CD4-positive, alpha-beta T cell (primary cell): ENCODE measurements at places on chromosomes 12 and 14.

- DNase-seq, result no peak
Measured at GRCh38 chr12:85531341-85531740, 251.3 kb downstream of the ALX1 start.

DNA sequence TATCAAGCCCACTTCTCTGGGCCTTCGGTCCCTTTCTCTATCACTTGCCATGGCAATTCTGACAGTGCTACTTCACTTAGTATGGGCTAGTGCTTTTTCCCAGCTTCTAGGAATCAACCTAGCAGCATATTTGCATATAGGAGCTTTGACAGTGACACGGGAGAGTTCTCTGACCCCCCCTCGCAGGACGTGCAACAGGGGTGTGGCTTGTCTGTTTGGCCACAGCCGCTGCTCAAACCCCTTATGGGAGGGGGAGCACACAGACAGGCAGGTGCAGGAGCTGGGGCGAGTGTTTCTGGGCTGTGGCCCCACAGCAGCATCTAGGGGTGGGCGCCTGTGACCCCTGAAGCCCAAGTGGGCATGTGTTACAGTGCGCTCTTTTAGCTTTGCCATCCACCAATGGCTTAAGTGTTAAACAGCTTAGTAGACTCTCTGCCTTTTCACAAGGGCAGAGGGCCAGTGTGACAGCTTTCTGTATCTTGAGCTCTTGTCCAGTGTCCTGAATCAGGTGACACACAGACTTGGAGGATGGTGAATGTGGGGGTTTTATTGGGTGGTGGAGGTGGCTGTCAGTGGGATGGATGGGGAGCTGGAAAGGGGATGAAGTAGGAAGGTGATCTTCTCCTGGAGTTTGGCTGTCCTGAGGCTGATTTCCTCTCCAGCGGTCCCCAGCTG is 229.3 kb downstream of the PCNX1 start:
- no peak for DNase-seq

DNA sequence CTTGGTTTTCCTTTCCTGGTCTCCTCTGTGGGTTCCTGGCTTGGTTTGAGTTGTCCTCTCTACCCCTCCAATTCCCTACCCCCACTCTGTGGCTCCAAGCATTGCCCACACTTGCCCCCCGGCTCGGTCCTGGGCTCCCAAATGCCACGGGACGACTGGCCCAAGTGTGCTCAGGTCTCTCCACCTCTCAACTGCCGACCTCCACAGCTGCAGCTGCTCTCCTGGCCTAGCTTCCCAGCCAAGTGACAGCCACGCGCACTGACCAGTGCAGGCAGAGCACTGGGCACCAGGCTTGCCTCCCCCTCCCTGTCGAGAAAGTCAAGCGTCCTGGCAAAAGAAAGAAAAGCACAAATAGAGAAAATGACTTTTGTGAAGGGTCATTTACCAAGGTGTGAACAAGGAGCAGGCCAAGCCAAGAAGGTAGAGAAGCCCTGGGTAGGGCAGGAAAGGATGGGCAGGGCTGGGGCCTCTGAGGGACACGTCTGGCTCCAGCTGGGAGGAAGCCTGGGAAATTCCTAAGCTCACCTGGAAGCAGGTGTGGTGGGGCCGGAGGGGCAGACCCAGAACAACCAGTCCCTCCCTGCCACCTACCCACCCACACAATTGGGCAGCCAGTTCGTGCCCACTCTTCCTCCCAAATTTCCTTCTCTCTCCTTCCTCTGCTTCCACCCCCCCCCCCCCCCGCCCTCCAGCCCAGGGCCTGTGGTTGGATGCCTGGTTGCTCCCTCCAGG is 1.8 kb upstream of the CEP170B start:
- peak; percentile 32 for DNase-seq

- DNase-seq, result no peak
Measured at GRCh38 chr14:73744175-73744867, 30.1 kb upstream of the PNMA1 start.

DNA sequence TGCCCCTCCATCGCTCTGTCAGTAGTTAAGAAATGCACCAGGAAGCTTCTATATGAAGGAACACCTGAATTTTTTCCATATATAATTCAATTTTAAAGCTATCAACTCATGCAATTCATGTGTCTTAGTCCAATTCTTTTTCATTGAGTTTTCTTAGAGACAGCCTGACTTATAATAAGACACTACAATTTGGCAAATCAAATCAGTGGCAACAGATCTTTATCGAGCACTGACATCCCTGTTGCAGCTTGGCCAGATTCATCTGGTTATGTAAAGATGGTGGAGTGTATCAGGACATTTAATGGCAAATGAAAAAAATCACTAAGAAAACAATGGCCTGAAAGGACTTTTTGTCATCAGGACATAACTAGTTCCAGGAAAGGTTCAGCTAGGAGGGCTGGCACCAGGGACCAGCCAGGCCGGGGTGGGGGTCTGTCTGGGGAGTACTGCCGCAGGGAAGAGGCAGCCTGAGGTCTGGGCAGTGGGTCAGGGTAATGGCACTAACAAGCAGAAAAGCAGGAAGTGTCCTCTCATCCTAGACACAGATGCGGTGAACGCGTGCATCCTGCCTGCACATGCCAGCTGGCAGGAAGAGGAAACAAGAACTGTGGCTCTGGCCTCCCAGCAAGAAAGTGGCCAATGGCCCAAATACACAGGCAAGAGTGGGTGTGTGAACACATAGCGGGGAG is 100.5 kb upstream of the LMNTD1 start:
- no peak for DNase-seq

GRCh38 chr14:95389471-95390011 is 69.8 kb upstream of the CLMN start:
- no peak for DNase-seq

DNA sequence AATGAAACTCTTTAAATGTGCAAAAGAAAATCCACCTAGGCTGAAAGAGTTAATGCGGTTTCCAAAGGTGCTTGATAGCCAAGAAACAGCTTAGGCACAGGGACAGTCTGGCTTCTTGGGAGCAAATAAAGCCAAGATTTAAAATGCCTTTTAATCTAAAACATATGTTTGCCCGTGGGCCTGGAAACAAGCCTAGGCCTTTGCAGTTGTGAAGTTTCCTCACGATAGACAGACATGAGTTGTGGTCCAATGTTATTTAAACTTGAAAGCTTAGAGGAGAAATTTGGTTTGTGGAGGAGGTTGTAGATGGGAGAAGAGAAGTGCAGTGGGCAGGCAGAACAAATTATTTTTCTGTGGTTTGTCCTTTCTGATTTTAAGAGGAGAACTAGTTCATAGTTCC is 29.8 kb downstream of the PROX2 start:
- no peak for DNase-seq

- DNase-seq, result no peak
Measured at GRCh38 chr12:65602610-65603295, 221.5 kb upstream of the HMGA2 start.

DNA sequence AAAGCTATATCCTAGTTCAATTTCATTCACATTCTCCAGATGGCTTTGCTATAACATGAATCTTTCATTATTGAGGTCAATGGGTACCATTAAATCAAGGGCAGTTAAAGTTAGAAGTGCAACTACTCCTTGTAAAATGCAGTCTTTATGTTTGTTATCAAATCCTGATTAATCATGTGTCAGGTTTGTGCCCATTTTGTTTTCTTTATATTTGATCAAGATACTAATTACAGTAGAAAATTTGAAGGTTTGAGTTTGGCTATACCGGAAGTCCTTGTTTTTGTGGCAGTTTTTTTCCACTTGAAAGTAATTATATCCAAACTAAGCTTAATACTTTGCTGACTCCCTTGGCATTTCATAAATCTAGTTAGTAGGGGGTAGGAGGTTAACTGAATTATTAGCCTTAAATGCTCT is 513.0 kb downstream of the DIO2 start:
- no peak for DNase-seq

DNA sequence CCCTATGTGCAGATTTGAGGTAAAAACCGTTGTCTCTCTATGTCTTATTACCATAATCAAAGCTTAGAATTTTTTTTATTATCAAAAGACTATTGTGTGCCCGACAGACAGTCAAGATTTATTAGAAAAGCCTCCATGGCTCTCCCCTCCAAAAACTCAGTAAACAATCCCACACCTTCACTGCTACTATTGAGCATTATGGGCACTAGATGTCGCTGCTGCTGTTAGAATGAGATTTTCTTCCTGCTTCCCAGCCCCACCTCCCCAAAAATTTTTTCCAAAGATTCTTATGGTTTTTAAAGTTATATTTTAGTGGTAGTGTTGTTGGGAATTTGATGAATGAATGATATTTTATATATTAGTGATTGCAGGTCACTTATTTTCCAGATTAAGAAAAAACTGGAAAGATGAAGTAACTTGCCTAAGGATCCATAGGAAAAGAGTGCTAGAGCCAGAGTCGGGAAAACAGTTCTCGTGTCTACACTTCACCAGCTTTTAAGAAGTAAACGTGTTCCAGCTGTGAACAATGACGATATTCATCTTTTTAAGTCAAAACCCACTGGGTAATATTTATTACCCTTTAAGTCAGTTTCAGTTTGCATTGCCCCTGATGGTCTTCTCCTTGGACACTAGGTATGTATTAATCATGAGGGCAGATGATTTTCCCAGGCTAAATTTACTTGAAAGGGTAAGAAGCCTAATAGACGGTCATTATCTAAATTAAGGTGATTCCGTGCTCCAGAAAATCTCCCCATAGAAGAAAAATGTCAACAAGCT is 12.2 kb upstream of the FOXG1 start:
- DNase-seq, result no peak

GRCh38 chr12:10779103-10779502 is 23.3 kb downstream of the TAS2R7 start:
- DNase-seq, result no peak

GRCh38 chr14:101588990-101589389 is 27.7 kb downstream of the DIO3 start:
- no peak for DNase-seq

DNA sequence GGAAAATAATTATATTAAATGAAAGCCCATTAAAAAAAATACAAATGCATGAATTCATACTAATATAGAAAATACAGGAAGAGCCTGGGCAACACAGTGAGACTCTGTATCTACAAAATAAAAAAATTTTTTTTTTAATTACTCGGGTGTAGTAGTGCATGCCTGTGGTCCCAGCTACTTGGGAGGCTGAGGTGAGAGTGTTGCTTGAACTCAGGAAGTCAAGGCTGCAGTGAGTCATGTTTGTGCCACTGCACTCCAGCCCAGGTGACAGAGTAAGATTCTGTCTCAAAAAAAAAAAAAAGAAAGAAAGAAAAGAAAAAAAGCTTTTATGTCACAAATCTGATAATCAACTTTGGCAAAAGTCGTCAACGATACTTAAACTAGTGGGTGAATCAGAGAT is 80.6 kb upstream of the PLEKHA5 start:
- no peak for DNase-seq

GRCh38 chr12:388541-389141 is 479 bp downstream of the KDM5A start:
- peak; percentile 39 for DNase-seq

DNA sequence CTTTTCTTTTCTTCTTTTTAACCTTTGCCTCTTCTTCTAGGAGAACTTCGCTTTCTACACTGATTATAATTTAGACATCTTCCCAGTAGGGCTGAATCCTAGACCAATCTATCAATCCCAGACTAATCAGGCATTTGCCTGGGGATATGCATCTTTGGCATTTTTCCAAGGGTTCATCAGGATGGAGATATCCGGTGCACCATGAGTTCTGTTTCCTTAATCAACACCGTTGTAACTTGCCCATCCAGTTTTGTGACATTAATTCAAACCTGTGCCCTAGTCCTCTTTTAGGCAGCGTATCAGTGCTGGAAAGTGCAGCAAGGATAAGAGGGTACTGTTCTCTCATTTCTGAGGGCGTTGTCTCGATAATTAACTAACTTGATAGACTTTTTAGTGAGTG is 617 bp upstream of the MGP start:
- no peak for DNase-seq

DNA sequence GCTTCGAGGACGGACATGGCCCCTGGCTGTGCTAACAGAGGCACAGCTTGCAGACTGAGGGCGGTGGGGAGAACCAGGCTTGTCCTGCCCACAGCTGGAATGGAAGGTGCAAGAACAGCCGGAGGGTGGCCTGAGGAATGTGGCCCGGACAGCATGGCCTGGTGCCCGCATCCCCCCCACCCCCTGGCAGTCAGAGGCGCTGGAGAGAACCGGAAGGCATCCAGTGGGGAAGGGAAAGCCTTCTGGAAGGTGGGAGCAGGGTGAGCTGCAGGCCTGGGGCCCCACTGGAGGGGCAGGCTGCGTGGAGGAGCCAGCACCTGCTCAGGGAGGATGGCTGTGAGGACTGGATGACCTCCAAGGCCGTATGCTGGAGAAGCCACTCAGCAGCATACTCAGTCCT is 8.1 kb upstream of the CYP46A1 start:
- DNase-seq, result no peak

- no peak for DNase-seq
Measured at GRCh38 chr14:92997343-92998061, 74.6 kb downstream of the CHGA start.

GRCh38 chr14:26549571-26549970 is 48.3 kb downstream of the NOVA1 start:
- no peak for DNase-seq

DNA sequence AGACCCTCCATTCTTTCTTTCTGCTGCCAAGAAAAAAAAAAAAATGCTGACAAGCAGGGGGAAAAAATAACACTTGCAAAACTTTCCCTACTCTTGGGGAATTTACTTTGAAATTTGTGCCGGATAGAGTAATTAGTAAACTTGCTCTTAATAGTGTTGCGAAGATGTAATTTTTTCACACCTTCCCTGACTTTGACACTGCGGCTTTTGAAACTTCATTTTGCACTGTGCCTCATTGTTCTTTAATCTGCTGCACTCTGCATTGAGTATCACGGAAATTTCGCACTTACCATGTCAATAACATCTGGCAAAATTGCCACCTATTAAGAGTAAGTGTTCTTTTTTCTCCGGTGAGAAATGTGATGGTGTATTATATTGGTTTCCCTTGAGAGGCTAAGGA is 596.1 kb downstream of the VRK1 start:
- no peak for DNase-seq

DNA sequence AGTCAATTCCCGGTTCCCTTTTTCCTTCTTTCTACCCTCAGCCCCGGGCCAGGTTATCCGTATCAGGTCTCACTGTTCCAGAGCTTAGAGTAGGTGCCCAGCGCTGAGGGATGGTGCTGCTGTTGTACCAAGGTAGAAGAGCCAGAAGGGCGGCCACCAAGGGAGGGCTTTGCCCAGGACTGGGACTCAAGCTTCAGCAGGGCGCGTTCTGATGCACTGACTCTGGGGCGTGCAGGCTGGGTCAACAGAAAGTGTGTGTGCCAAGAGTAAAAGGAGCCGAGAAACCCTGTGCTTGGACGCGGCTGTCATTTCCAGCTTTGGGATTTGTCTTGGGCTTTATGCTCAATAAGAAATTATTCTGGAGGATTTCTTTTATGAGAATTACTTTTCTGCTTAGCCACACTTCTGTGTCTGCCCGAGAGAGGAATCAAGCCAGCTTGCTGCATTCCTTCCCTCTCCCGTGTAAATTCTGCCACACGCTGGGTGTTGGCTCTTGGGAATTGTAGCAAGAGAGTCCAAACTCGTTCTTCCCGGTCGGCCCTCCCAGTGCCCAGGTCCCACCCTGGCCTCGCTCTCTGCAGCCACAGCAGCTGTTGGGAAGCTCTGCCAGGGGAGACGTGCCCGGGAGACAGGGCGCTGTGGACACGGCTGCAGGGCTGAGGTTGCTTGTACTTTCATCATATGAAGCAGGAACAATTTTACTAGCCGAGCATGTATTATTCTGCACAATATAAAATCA is 98.0 kb downstream of the FBXL14 start:
- no peak for DNase-seq

GRCh38 chr14:89367779-89368120 is 49.3 kb downstream of the FOXN3 start:
- no peak for DNase-seq
